ENCODE measurements at places on chromosomes 5 and 9. TPM values are rescaled to one million over a fixed set of nuclear protein-coding genes. Genes with fewer than 3 reads are reported as not detected.

DNA sequence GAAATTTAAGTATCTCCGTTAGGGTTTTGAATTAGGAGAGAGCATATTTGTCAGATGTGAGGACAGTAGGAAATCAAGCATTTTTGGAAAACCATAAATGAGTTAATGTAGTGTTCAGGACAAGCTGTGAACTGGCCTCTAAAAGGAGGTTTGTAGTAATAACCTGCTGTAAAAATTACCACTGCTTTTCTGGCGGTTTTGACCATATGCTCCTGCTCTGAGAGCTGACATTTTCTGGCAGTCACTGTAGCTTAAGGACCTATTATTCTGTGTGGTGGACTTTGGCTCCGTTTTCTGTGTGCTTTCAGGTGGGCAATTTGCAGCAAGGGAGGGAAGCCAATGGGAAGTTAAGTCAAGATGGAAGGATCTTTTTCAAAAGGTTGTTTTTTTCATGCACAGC lies 111.1 kb downstream of the SGCD start:
- no peak for DNase-seq

- peak; percentile 73 for DNase-seq
Observed at GRCh38 chr5:95530416-95530815, 24.4 kb downstream of the SKIC3 start.

- no peak for DNase-seq
Observed at GRCh38 chr5:132032196-132032595, 20.7 kb upstream of the ACSL6 start.

DNA sequence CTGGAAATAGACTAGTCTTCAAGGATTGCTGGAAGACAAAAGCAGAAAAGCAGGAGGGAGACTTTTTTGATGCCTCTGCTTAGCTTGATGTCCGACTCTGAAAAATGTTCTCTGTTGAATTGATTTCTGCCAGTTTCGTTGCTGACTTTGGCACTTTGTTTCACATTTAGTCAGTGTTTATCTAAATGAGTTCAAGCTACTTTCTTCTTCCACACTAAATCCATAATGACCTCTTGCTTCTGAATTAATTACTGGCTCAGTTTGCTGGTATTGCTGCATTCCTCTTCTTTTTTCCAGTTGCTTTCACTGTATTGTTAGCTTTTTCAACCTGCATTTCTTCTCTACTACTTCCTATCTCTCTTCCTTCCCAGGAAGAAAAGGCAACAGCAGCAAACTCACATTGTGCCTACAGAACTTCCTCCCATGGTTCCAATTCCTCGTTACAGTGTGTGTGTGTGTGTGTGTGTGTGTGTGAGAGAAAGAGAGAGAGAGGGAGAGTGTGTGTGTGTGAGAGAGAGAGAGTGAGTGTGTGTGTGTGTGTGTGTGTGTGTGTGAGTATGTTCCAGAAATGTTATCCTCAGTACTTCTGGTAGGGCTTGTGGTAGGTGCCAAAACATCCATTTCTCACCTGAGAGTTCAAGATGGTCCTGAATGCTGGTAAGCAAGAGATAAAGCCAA lies 234.8 kb downstream of the CSNK1G3 start:
- DNase-seq = no peak

Gene ADAMTS6
- total RNA-seq = 12.1 TPM

Gene NEUROG1
- total RNA-seq = not detected
